Activated naive CD8-positive, alpha-beta T cell treated with anti-CD3 and anti-CD28 coated beads, Interleukin-2, amount 10 ng/mL, durations not matched to agents 7 days and 5 days (primary cell): ENCODE measurements at places on chromosomes 4 and X.

DNA sequence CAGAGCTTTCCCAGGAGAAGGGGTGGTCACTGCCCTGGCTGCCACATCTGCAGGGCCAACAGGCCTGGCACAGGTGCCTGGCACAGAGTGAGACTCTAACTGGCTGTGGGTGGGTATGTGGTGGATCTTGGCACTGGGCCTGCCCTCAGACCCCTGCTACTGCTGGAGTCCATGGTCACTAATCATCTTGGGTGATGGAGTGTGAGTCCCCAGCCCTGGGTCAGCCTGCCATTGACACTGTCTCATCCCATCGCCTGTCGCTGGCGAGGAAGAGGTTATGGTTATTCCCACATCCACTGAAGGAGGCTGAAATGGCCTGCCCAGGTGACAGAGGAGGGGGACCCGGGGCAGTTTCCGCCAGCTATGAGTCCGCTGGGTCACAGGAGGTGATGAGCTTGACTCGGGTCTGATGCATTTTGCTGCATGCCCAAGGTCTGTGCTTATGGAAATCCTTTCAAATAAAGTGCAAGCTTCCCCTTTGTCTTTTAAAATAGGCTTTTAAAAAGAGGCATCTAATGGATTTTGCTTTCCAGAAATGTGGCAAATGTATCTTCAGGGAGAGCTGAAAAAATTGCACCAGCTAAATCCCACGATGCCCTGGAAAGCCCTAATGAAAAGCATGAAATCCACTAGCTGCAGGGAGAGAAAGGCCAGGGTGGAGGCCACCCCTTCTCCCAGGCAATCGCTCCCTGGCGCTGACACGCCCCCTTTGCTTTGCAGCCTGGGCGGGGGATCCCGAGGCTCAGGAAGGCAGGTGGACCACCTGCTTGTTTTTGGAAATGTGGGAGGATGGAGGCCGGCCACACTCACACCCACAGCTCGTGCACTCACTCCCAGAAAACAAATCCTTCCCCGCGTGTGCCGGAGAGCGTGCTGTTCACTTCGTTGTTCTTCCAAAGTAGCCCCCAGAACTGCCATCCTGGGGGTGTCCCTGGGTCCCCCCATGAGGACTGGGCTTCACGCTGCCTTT lies 54.9 kb downstream of the ABLIM2 start:
- DNase-seq, result no peak

DNA sequence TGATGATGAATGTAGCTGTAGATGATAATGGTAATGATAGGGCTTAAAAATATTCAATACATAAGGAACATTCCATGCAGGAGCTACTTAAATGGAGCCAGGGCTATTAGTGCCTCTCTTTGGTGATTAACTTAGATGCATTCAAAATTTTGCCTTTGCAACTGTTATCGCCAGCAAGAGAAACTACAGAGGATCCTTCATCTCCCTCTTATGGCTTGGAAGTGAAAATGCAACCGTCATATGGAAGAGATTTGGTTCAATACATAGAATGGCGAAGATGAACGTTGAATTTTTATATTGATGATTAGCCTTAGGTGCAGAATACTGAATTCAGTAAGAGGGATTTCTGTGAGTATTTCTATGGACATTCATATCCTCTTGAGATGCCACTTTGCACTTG lies 134.5 kb upstream of the NLGN4X start:
- no peak for DNase-seq

DNA sequence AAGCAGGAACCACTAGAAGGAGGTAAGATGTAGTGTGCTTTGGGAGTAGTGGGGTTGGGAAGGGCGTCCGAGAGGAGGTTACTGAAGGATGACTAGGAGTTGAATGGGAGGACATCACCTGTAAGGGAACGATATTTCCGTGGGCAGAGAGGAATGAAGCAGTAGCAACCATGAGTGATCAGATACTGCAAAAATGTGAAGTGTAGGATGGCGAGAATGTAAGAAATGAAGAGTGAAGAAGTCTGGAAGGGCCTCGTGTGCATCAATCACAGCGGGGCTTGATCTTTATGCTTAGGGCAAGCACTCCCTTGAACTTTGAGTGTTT lies 594 bp downstream of the MSMO1 start:
- no peak for DNase-seq

- DNase-seq, result no peak
Observed at GRCh38 chr4:3306450-3306849, 13.6 kb downstream of the RGS12 start.

DNA sequence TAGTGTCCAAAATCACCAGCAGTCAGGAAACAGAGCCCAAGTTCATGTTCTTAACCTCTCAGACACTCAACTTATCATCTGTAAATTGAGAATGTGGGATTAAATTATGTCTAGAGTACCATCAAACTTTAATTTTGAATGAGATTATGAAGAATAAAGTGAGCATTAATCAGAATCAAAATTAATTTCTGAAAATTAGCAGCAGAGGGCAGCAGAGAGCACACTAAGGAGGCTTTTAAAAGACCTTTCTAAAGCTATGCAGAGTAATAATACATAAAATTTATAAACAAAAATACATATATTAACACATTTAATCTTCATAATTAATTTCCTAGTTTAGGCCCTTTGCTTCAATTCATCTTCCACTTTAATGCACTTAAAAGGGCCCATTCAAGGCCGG lies 7.1 kb downstream of the TASL start:
- no peak for DNase-seq

- DNase-seq, result no peak
Observed at GRCh38 chr4:174317531-174317930, 33.8 kb downstream of the CEP44 start.

- DNase-seq, result no peak
Observed at GRCh38 chrX:72027914-72028307, 103.8 kb downstream of the RTL5 start.

- DNase-seq, result no peak
Observed at GRCh38 chrX:642436-643240, 12.0 kb downstream of the SHOX start.

DNA sequence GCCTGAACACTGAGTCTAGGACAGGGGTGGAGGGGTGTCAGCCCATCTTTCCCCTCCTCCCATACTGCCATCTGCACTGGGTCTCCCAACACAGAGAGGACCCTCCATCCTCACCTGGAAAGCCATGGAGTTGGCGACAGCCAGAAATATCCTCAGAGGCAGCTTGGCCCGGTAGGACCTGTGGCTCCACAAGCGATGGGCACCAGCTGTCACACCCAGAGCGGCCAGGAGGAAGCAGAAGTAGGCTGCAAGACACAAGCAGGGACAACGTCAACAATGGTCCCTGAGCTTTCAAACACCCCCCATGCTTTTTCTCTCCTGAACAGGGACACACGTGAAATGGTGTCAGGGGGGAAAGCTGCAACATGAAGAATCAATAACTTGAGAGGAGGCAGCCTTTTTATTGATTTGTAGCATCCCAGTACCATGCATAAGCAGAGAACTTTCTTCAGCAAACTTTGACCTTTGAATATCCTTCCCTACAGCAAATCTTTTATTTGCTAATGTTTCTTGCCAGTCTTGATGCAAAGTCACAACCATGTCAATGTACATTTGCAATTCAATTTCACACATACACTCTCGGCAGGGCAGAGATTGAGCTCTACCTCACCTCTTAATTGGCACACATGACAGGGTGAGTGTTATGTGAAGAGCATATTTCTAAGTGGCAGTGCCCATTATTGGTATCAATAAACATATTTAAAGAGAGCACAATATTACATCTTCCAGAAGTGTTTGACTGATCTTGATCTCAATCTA lies 93.2 kb downstream of the SCD5 start:
- no peak for DNase-seq

GRCh38 chr4:15197005-15197404 lies 194.7 kb downstream of the CPEB2 start:
- no peak for DNase-seq

DNA sequence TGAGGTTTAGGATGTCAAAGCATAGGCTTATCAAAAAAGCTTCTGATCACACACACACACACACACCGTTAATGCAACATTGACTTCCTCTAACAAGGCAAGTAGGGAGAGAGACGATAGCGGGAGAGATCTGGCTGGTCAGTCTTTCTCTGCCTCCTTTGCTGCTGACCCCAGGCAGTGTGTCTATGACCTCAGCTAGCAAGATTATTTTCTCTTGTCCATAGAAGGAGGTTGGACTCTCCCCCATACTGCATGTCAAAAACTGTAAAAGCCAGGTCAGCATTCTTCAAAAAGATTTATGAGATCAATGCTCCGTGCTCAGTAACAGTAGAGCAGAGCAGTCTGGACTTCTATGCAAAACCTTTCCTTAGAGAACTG lies 63.5 kb upstream of the PGM2 start:
- DNase-seq, result no peak

GRCh38 chrX:47278691-47279090 lies 45.9 kb downstream of the USP11 start:
- no peak for DNase-seq

- no peak for DNase-seq
Observed at GRCh38 chr4:189046642-189047041, 894.0 kb upstream of the FRG1 start.

GRCh38 chr4:95091272-95091671 lies 333.5 kb downstream of the BMPR1B start:
- DNase-seq, result no peak

GRCh38 chrX:19225909-19226308 lies 103.6 kb upstream of the ADGRG2 start:
- DNase-seq, result no peak

- DNase-seq, result no peak
Observed at GRCh38 chr4:38610521-38610920, 53.5 kb upstream of the KLF3 start.

- DNase-seq, result no peak
Observed at GRCh38 chr4:75158451-75158850, 225.5 kb downstream of the PARM1 start.

GRCh38 chr4:84786478-84786877 lies 180.0 kb downstream of the WDFY3 start:
- DNase-seq, result no peak

- no peak for DNase-seq
Observed at GRCh38 chr4:37927434-37927833, 32.8 kb upstream of the PTTG2 start.

DNA sequence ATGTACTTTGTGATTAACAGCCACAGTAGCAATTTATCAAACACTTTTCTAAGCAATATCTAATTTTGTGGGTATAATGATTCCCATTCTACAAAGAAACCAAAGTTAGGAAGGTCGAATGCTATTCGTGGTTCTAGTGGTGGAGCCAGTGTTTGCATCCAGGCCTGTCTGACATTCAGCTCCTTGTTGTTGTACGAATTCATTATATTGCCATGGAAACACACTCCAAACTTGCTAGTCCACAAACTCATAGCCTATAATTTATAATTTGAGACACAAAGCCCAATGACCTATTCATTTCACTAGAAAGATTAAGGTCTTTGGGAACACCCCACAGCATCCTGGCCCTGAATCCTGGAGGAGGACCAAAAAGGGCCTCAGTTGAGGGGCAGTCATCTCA lies 52.0 kb upstream of the FRAS1 start:
- no peak for DNase-seq

- no peak for DNase-seq
Observed at GRCh38 chr4:99290848-99291786, at the start of gene ADH1A. Gene ADH1A, minus strand, starts transcription at chr4:99290985. Its CDS starts 71 bp downstream, at chr4:99290914.

DNA sequence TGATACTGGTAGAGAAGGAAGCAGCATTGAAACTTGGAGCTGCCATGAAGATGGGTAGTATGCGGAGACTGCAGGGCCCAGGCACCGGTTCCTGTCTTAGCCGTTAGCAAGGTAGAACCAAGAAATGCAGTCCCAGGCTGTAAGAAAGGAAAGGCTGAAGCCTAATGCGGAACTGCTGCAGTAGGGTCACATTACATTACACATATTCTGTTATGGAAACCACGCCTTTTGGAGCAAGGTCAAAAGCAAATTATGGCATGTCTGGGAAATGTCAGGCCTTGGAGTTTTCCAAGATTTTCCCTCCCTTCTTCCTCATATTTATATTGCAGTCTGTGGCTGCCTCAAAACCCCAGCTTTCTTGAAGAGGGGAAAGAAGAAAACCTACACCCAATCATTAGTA lies 204.8 kb upstream of the RASGEF1B start:
- no peak for DNase-seq
